WTC11 (cell line): ENCODE measurements at places on chromosomes 5 and 9.

DNA sequence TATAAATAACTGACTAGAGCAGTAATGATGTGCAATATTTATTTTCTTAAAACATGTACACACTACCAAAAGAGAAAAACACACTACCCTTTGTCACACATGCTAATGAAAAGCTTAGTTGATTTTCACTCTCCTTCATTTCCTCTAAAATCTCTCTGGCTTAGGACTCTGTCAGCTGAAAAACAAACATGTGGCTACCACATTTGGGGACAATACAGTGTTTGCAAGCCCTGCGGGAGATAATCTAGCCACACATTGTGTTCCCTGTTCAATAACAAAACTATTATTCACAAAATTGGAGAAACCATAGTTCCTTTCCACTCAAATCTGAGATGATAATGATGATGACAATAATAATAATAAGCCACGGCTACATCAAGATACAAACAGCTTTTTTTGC is 3.5 kb upstream of the LOX start:
- H3K27ac ChIP-seq = no peak overlapping the region
- H3K4me1 ChIP-seq = peaks cover 21% of the 10 kb centered on the region
- no peak for DNase-seq
- H3K36me3 ChIP-seq = no peaks in the 10 kb centered on the region
- peaks cover 37% of the 10 kb centered on the region for H3K27me3 ChIP-seq
- H3K4me3 ChIP-seq = no peak overlapping the region

DNA sequence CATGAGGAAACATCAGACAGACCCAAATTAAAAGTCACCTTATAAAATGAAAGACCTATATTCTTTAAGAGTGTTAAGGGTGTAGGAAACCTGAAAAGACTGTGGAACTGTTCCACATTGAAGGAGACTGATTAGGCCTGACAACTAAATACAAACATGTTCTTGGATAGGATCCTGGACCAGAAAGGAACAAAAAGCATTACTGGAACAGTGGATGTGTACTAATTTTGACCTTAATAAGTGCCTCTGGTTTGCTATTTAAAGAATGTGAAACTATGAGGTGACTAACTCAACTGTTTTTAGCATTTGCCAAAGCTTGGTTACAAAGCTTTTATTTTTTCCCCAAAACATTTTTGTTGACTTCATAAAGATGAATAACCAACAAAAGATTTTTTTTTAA is 340.6 kb downstream of the CAAP1 start:
- DNase-seq = no peak
- H3K4me1 ChIP-seq = peaks cover 5% of the 10 kb centered on the region; the same call in 1 of the 2 replicates
- H3K27me3 ChIP-seq = no peaks in the 10 kb centered on the region

GRCh38 chr5:59287361-59287760 is 606.2 kb downstream of the PDE4D start:
- peaks cover 20% of the 10 kb centered on the region for H3K27me3 ChIP-seq
- no peak overlapping the region for H3K27ac ChIP-seq
- DNase-seq = peak; percentile 15
- H3K4me1 ChIP-seq = no peaks in the 10 kb centered on the region
- no peaks in the 10 kb centered on the region for H3K36me3 ChIP-seq

DNA sequence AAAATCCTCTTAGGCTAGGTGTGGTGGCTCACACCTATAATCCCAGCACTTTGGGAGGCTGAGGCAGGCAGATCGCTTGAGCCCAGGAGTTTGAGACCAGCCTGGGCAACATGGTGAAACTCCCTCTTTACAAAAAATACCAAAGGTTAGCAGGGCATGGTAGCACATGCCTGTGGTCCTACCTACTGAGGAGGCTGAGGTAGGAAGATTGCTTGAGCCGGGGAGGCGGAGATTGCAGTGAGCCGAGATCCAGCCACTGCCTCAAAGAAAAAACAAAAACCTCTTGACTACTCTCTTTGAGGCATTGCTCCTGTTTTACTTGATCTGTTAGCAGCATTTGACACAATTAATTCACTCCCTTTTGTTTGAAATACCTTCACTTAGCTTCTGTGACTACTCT is 20.7 kb downstream of the KIF2A start:
- no peak for DNase-seq
- peak overlapping the region; percentile 67 for H3K27ac ChIP-seq
- H3K27me3 ChIP-seq = no peaks in the 10 kb centered on the region
- no peak overlapping the region for H3K4me3 ChIP-seq
- peaks cover 4% of the 10 kb centered on the region; the same call in 1 of the 2 replicates for H3K36me3 ChIP-seq
- H3K4me1 ChIP-seq = peaks cover 37% of the 10 kb centered on the region

DNA sequence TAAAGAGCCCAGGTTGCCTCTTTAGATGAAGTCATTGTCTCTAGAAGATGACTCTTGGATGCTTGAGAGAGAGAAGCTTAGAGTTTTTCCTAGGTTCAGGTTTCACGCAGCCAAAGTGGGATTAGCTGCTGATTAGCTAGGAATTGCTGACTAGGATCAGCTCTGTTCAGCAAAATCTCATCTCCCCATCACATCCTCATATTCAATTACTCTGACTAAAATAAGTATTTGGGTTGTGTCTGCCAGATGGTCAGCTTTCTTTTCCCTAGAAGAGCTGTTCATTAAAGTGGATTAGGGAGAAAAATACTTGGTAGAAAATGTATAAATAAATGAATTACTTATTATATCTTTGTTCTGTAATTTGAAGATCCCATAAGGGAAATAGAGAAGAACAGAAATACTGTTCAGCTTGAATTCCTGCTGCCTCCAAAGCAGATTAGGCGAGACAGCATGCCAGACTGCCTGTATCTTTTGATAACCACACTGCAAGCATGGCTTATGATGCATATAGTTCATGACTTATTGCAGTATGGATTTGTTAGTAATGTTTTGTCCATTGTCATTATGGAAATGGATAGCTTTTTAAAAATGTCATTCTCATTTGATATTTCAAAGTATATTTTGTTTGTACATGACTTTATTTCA is 184.8 kb upstream of the CD180 start:
- no peak for DNase-seq
- no peaks in the 10 kb centered on the region for H3K36me3 ChIP-seq
- no peaks in the 10 kb centered on the region for H3K27me3 ChIP-seq
- H3K4me1 ChIP-seq = no peaks in the 10 kb centered on the region
- no peak overlapping the region for H3K4me3 ChIP-seq

- 0 out of 2 replicates have a peak, but pooled peaks cover 4% of the 10 kb centered on the region for H3K36me3 ChIP-seq
- peaks cover 9% of the 10 kb centered on the region for H3K4me1 ChIP-seq
- H3K27ac ChIP-seq = no peak overlapping the region
- no peaks in the 10 kb centered on the region for H3K27me3 ChIP-seq
These were observed 180.9 kb upstream of the ANKRD55 start for GRCh38 chr5:56414066-56414465.

DNA sequence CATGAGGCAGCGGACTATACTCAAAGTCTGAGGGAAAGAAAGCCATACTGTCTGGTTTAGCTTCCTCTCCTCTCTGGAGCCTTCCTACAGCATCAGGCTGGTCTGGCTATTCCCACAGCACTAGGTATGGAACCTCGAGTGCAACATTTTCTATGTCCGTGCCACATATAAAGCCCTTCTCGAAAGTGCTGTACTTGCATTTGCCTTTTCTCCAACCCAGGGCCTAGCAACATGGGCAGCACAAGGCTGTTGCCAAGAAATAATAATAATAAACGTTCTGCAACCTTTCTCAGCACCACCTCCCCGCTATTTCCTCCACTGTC is 804 bp downstream of the MED10 start:
- H3K27me3 ChIP-seq = no peaks in the 10 kb centered on the region; the same call in 1 of the 2 replicates
- no peak for DNase-seq

- peaks cover 87% of the 10 kb centered on the region for H3K4me1 ChIP-seq
- peak overlapping the region; percentile 92 for H3K27ac ChIP-seq
- H3K27me3 ChIP-seq = no peaks in the 10 kb centered on the region
These were observed 3.7 kb downstream of the SEMA4D start for GRCh38 chr9:89494199-89494598.

GRCh38 chr5:130316971-130317680 is 412.9 kb downstream of the CHSY3 start:
- H3K36me3 ChIP-seq = peaks cover 22% of the 10 kb centered on the region
- no peak overlapping the region for H3K27ac ChIP-seq
- H3K4me1 ChIP-seq = no peaks in the 10 kb centered on the region
- no peaks in the 10 kb centered on the region for H3K27me3 ChIP-seq

DNA sequence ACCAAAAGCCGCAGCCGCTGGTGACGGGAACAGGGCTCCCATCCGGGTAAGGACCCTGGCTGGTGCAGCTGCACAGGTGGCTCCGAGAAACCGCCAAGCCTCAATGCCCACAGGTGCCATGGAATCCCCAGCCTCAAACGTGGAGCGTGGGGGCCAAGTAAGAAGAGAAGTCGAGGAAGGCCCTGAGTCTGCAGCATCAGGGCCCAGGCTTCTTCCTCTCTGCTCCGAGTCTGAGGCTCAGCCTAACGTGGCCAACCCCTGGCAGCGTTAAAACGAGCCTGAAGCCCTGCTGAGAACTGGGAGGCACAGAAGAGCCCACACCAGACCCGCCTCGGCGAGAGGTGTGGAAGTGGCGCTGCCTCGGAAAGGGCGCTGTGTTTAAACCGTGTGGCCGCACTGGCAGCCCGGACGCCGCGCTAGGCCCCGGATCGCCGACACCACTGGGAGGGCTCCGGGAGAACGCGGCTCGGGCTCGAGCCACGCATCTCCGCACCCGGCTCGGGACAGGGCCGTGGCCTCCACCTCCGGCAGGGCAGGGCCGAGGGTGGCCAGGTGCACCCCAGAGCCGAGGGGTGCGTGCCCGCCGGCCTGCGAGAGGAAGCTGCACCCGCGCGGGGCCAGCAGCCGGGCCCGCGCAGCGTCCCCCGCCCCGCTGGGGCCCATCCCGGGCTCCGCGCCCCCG is 730 bp downstream of the ZMYND19 start:
- peaks cover 8% of the 10 kb centered on the region for H3K27me3 ChIP-seq
- H3K27ac ChIP-seq = peak overlapping the region; percentile 27; the same call in 1 of the 2 replicates
- peak overlapping the region; percentile 77 for H3K4me3 ChIP-seq
- DNase-seq = no peak

GRCh38 chr5:39461007-39461682 is 36.4 kb upstream of the DAB2 start:
- H3K4me3 ChIP-seq = no peak overlapping the region
- no peak overlapping the region for H3K27ac ChIP-seq
- H3K4me1 ChIP-seq = peaks cover 13% of the 10 kb centered on the region
- H3K27me3 ChIP-seq = peaks cover 21% of the 10 kb centered on the region
- no peak for DNase-seq
